Activated T-cell treated with anti-CD3 and anti-CD28 coated beads, Interleukin-2, amount 50 U/mL, for 4 hours (primary cell): ENCODE measurements at places on chromosomes 3 and 15. TPM values are rescaled to one million over a fixed set of nuclear protein-coding genes. Genes with fewer than 3 reads are reported as not detected.

Gene NCKIPSD
- 22.0 TPM for total RNA-seq

Gene B3GNT5
- 66.6 TPM for total RNA-seq

Gene TUBGCP5
- 19.4 TPM for total RNA-seq

Gene KLF15
- 0.22 TPM for total RNA-seq

Gene BCHE
- total RNA-seq, result not detected

Gene ZBED2
- total RNA-seq, result 336 TPM

Gene LRRC34
- total RNA-seq, result 1.2 TPM

Gene TM4SF18
- total RNA-seq, result not detected

Gene LRRC2
- 0.13 TPM for total RNA-seq

Gene RBP2
- not detected for total RNA-seq

Gene ASB14
- not detected for total RNA-seq

- DNase-seq, result no peak
Observed at GRCh38 chr3:169323578-169324451, 339.7 kb downstream of the MECOM start.

DNA sequence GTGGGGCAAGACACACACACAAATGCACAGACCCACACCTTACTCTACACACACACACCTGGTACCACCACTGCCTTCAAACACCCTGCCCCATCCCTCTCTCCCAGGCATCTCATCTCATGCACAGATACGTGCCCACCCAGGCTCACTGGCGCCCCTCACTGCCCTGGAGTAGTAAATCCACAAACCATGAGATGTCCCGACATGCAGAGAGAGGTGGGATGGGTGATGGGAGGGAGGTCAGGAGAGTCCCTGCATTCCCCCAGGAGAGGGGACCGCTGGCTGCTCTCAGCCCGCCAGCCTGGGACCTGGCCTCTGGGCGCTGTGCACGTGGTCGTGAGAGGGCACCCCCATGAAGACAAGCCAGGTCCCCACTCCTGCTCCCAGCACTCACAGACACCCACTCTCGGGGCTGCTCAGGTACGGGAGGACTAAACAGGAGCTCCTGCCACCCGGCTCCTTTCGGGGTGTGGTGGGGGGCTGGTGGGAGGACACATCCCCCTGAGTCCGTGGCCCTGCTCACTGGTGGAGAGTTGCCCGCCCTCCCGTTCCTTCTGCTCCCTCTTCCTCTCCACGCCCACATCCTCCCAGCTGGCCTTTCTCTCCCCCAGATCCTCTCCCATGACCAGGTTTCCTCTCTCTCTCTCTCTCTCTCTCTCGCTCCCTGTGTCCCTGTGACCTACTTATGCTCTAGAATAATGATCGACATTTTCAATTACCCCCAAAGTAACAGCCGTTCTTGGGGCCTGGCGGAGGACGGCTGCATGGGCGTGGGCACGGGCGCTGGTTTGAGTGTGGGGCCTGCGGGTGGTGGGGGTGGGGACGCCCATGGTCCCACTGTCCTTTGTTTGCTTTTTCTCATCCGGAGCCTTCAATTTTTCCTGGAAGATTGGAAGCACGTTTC lies 18.9 kb upstream of the CSPG4 start:
- DNase-seq, result no peak

- DNase-seq, result no peak
Observed at GRCh38 chr3:31165399-31165860, 271.0 kb upstream of the GADL1 start.

DNA sequence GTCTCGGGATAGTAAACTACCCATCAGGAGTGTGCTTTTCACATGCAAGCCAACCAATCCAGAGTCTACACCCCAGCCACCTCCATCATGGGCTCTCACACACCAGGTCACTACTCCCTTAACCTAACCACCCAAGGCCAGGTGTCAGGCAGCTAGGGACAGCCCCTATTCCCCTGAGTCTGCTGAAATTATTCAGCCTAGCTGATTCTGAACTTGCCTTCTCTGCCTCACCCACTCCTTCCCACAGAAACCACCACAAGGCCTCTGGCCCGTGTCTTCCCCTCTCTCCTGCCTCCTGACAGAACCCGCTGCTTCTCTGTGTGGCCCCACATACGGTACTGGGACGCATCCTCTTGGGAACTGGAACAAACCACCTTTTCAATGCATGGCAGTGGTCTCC lies 82.1 kb downstream of the PCSK6 start:
- DNase-seq, result no peak

- no peak for DNase-seq
Observed at GRCh38 chr15:92095693-92096092, 242.2 kb downstream of the SLCO3A1 start.

- DNase-seq, result no peak
Observed at GRCh38 chr3:177314897-177315296, 117.6 kb upstream of the TBL1XR1 start.

- no peak for DNase-seq
Observed at GRCh38 chr3:171095063-171095462, 68.5 kb upstream of the SLC2A2 start.

DNA sequence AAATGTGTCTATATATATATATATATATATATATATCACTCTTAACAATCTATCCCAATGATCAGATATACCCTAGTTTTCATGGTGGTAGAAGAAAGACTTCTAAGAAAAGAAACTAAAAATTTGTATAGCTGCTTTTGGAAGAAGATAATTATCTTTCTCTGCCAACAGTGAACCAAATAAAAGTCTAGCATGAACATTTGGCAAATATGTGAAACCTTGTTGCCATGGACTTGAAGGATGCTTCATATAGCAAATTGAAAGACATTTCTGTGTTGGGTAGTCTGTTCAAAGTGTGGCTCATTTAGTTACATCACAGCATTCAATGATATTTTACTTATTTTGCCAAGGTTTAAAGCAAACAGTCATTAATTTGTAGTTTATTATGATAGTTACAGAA lies 219.9 kb upstream of the NECTIN3 start:
- no peak for DNase-seq

DNA sequence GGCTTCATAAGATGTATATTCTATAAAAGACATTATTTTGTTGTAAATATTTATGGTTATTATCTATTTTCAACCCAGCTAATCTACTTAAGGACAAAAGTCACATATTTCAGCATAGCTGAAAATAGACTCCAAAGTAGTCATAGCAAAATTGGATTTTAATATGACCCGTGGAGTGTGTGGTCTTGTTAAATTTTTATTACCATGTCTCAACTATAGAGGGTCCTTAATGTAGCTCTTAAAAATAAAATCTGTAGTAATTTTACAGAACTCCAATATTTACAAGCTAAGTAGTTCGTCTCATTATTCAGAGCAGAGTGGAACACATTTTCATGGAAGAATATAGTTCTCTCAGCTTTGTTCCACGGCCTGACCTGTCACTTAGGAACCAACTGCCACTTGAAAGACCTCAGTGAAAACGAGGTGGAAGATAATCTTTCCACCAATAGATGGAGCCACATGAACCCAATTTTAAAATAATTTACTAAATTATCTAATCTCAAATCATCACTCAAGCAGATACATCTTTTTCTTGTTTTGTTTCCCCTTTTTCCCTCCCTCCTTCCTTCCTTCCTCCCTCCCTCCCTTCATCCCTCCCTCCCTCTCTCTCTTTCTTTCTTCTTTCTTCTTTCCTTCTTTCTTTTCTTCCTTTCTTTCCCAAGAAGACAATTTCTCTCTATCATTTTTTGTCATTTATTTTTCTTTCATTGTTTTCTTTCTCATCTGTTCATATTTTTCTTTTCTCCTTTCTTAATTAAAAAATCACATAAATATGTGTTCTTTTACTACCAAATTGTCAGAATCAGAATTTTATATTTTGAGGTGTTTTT lies 97.2 kb downstream of the CLDN1 start:
- no peak for DNase-seq

GRCh38 chr15:58380280-58380945 lies 51.4 kb upstream of the LIPC start:
- no peak for DNase-seq

- no peak for DNase-seq
Observed at GRCh38 chr15:63238796-63239195, 38.6 kb upstream of the APH1B start.

DNA sequence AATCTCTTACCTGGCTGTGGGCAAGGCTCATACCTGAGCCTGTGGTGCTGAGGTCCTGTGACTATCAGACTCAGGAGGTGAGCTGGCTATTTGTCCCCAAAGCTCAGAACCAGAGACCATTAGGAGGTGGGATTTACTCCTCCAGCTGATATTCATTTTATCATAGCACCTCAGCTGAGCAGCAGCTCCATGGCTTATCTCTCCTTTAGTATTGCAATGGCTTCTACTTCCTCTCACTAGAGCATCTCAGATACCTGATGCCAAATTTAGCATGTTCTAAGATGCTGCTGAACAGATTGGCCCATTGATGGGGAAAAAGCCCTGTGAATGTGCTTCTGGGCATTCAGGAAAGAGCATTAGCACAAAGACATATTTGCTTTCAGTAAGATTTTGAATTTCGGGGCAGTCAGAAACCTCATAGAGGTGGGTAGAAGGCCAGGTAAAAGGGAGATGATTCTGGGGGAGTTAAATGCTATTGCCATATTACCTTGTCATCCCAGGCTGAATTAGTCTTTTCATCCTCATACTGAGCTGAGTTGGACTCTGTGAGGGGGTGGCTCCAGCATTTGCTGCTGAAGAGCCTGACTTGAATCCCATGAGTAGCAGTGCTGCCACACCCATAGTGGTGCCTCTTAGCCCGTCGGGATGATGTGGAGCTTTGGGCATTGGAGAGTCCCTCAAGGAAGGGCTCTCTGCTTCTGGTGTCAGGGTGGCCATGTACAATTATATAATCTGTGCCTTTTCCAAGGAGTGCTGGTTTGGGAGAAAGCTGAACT lies 2.4 kb downstream of the BSN start:
- DNase-seq, result no peak

- DNase-seq, result no peak
Observed at GRCh38 chr15:101427606-101428487, 61.7 kb downstream of the PCSK6 start.

DNA sequence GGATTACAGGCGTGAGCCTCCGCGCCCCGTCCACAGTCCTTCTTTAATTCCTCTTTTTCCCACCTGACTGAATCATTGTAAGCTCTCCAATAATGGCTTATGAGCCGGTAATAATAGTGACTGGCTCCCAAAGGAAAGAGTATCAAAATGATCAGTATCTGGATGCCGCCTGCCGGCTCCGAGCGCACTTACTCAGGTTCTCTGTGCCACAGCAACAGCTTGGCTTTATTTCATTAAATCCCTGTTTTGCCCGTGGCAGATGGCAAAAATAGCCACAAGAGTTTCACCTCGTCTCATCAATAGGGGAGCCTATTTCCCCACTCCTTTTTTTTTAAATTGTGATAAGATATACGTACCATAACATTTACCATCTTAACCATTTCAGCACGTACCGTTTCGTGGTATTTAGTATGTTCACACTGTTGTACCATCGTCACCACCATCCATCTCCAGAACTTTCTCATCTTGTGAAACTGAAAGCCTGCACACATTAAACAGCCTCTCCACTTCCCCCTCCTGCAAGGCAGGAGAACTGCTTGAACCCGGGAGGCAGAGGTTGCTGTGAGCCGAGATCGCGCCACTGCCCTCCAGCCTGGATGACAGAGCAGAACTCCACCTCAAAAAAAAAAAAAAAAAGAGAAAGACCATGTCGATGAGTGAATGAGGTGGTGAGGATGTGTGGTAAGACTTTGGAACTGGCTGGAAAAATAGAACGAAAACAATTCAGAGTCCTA lies 80.7 kb upstream of the DLG1 start:
- DNase-seq, result no peak

- no peak for DNase-seq
Observed at GRCh38 chr15:52498706-52499105, 30.0 kb downstream of the MYO5A start.

DNA sequence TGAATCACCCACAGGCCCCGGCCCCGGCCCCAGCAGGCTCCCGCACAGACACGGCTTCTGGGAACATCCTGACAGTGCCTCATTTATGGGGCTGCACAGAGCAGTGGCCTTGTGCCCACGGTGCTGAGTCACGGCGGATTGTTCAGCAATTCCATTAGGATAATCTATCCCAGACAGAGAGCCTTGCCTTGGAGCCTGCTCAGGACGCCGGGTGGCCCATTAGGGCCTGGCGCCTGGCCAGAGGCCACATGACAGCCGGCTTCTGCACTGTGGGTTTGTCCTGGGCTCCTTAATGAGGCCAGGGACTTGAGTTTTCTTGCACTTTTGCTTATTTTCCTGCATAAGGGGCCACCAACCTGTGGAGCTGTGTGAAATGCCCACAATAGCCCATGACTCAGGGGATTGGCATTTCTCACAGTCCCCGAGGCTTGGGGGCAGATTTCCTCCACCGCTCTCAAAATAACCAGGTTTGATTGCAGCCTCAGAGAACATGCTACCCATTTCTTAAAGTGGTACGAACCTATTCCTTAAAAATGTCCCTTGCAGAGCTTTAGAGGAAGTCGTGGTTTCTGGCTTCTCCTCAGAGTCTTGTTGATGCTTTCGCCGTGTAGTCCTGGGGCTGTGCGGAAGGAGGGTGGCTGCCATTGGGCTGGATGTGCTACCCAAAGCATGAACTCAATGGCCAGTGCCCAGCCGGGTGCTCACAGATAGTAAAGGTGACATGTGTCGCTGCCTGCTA lies 19.0 kb downstream of the SYNM start:
- DNase-seq, result no peak

DNA sequence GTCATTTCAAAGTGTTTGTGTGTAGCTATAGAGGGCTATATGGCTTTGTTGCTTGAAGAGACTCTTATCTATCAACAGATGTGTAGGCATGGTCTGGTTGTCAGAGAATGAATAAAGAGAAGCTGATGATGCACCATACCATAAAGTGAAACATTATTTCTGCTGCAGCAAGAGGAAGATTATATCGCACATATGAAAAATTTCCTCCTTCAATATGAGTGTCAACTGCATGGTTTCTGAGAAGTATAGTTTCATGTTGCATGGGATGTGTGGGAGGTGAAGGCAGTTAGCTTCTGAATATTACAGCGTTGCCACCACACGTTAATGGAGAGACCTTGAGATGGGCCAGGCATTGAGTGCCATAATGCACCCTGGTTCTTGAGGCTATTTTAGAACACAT lies 217.9 kb downstream of the SATB1 start:
- no peak for DNase-seq

- no peak for DNase-seq
Observed at GRCh38 chr3:101509281-101509680, 3.7 kb downstream of the SENP7 start.

GRCh38 chr15:68775671-68776476 lies 44.8 kb downstream of the ANP32A start:
- no peak for DNase-seq

GRCh38 chr3:138833899-138834595 lies 681 bp downstream of the PIK3CB start:
- no peak for DNase-seq

DNA sequence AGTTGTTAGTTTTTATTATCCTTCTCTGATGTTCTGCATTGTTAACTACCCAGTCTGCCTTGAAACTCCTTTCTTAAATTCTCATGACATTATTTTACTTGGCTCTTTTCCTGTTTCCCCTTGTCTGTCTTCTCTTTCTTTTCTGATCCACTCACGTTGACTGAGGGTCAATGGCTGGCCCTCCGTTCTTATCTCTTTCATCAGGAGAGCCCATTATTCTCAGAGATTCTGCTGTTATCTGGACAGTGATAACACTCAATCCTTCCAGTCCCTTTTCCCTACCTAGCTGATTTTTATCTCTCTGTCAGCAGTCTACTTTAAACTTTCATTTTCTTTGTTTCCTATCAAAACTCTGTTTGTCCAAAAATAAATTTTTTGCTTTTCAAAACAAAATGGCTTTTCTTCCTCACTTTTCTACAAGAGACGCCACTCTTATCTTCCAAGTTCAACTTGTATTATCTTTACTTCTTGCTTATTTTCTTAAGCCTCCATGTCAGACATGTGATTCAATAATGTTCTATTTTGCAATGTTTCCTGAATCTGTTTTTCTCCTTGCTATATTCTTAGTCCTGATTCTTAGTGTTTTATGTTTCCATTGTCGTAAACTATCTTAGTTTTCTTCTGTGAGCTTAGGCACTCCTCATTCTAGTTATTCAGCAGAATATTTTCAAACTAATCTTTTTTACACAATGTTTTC lies 120.2 kb downstream of the NEDD4 start:
- no peak for DNase-seq
